ENCODE measurements at places on chromosomes 1 and 21.

DNA sequence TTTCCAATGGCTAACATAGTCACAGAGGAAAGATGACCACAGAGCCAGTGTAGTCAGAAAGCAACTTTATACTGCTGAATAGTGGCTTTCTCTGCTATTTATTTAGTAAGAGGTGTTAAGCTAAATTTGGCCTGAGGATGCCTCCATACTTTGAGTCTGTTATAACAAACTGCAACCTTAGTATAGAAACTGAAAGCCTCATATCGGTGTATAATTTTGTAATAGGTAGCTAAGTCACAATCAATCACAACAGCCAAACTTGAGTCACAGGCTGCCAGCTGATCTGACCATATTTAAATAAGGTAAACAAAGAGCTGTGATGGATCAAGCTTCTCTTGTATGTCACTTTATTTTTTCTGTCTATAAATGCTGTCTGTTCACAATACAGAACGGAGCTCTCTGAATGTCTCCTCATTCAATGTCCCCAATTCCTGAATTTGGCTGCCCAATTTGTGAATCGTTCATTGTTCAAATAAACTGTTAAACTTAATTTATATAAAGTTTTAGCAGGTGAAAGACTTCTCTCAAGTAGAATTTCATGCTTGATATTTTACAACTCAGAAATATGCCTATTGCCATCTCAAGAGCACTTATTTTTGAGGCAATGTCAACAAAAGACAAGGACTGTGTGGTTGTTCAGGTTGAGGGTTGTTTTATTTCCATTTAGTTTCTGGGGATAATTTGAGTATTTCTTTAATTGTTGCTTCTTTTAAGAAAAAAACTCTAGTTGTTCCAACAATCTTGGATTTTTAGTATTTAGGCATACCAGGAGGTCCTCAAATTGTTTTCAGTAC is 339.7 kb upstream of the B3GALT2 start:
- no peak for DNase-seq

- DNase-seq = no peak
Observed at GRCh38 chr1:218472885-218473284, 127.7 kb downstream of the TGFB2 start.

- no peak for DNase-seq
Observed at GRCh38 chr21:16418226-16418625, 688.4 kb downstream of the USP25 start.

DNA sequence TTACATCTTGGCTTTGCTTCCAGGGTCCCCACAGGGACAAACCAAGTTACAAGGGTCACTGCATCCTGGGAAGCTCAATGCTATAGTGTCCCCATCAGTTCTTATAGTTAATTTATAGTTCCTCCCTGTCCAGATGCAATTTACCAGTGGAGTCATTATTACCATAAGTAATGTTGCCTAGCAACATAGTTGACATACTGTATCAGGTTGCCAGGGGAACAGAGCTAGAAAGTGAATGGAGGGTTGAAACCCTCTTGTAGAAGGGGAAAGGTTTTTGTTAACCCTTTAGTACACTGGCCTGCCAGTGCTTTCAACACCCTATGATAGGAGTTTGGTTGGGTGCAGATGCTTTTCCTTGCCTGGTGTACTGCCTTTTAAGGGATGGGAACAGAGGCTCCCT is 34.3 kb upstream of the TTC4 start:
- no peak for DNase-seq

DNA sequence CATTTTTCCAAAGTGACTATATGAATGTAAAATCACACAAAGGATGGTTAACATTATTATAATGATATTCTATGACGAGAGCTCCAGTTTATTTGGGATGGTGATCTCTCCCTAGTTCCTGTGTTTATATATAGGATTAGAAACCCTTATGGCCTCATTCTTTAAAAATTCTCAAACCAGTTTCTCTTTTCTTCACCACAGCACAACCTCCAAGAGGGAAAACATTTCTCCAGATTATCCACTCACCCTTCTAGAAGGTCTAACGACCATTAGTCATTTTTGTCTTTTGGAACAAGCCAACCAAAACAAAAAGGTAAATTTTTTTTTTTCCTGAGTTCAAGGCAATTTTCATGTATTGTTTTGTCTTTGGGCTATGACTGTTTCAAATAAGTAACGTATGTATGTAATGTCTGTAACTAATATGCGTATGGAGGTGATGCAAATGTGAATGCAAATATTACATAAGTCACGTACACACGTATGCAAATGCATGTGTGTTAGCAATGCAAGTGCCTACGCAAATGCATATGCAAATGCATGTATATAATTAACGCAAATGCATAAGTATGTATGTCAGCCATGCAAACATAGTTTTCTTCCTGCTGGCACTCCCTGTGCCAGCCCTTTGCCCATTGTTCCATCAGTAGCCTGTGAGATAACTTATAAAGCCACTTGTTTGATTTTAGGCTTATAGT is 72.5 kb upstream of the MORC3 start:
- no peak for DNase-seq

DNA sequence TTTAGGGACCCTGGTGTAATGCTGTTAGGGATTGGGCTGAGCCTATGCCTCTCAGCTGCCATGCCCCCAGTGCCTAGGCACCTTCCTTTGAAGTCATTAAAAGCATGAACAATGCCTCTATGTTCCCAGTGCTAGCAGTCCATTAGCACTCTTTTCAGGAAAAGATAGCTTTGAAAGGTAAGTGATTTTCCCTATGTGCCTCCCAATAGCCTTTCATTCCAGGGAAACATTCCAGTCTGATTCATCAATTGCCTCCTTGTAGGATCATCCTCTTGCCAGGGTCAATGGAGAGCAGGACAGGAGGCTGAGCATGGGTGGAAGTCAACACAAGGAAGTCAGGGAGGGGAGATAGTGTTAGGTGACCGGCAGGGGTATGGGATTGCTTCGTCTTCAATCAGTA is 8.6 kb upstream of the IGSF21 start:
- no peak for DNase-seq

DNA sequence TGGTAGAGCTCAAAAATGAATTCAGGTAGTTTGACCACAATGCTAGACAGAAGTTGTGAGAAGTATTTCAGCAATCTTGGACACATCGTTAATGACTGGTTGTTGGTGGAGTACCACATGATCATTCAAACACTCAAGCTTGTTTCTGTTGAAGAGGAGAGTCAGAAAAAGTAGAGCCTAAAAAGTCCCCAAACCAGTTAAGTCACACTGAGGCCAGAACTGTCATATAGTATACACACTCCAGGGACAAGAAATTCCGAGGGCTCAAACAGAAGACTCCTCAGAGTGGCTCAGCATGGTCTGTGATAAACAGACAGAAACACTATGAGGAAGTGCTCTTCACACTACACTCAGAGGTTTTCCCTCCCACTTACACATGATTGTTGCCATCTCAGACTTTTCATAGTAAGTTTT is 5.8 kb downstream of the TRIM33 start:
- no peak for DNase-seq

- DNase-seq = no peak
Observed at GRCh38 chr21:34313116-34313515, 50.7 kb upstream of the KCNE2 start.

GRCh38 chr1:211378844-211379243 is 52.2 kb downstream of the TRAF5 start:
- DNase-seq = no peak

All from activated naive CD8-positive, alpha-beta T cell treated with anti-CD3 and anti-CD28 coated beads, Interleukin-2, amount 50 U/mL, for 16 hours (primary cell).